ENCODE measurements at places on chromosomes 16 and 17. TPM values are rescaled to one million over a fixed set of nuclear protein-coding genes. Genes with fewer than 3 reads are reported as not detected.

AOC3 gene
- not detected for total RNA-seq

HCRT gene
- total RNA-seq, result not detected

PPP4C gene
- 168 TPM for total RNA-seq

SEPTIN1 gene
- total RNA-seq, result not detected

TPPP3 gene
- total RNA-seq, result not detected

GSPT1 gene
- 72.8 TPM for total RNA-seq

CHST4 gene
- not detected for total RNA-seq

HSF4 gene
- 6.4 TPM for total RNA-seq

DNA sequence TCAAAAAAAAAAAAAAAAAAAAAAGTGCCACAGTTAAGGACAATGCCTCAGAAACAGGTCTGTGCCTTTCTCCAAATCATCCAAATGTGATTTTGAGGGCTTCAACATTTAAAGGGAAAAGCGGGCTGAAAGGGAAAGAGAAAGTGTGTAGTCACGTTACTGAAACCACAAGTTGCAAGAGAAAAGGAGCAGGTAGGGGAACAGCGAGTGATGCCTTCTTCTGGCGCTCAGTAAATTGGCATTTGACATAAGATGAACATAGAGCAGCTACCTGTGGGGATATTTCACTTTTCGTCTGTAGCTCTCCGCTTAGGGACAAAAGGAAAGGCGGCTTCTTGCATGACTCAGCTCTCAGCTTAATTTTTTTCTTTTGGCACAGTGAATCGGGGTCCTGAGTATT is 11.1 kb downstream of the CMTM2 start:
- DNase-seq, result no peak

GRCh38 chr16:67537636-67538591 is 9.3 kb downstream of the RIPOR1 start:
- peak; percentile 50 for DNase-seq

- DNase-seq, result peak; percentile 48
Observed at GRCh38 chr17:39622380-39623006, 4.3 kb upstream of the PPP1R1B start.

DNA sequence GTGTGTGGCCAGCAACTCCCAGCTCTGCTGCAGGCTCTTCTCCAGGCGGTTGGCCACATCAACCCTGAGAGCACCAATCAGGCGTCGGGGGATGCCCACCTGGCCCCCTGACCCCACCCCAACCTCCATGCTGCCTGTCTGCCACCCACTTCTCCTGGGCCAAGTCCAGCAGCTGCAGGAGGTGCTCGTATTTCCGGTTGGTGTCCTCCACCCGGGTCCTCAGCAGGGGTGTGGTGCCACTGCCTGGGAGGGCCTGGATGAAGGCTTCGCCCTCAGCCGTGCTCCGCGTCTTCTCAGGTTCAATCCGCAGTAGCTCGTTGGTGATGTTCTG is 44.6 kb downstream of the UBN1 start:
- DNase-seq, result peak; percentile 21

- DNase-seq, result peak; percentile 57
Observed at GRCh38 chr17:44039829-44040635, 25.3 kb upstream of the TMEM101 start.

DNA sequence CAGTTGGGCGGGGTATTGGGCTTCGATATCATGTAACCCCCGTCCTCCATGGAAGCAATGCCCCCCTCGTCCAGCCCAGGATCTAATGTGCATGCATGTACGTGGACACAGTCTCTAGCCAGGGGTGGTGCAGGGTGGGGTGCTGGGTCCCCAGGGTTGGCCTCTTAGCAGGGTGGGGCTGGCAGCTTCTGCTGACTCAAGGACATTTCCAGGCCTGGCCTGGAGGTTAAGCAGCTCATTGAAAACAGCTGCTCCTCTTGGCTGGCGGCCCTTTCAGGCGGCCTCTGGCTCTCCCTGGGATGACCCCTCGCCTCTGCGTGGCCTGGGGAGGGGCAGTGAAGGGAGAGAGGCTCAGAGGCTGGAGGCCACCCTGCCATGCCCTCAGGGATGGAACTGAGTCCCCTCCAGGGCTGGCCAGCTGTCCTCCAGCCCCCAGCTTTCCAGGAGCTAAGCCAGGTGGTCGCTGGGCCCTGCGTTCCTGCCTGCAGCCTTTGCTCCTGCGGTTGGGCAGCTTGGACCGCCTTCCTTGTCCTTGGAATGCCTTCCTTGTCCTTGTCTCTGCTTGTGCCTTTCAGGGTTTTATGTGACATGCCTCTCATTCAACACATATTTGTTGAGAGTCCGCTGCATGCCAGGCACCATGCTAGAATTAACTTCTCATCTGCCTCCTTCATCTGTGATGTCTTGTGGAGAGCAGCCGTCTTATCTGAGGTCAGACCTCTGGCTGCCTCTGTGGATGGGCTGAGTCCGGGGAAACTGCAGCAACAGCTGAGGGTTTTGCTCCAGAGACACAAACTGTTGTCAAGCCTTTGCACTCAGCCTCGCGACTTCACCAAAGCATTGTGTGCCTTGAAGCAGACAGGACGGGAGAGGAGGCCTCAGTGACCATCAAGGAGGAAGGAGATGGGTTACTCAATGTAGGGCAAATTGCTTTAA is 26.6 kb downstream of the MRC2 start:
- DNase-seq, result peak; percentile 85

DNA sequence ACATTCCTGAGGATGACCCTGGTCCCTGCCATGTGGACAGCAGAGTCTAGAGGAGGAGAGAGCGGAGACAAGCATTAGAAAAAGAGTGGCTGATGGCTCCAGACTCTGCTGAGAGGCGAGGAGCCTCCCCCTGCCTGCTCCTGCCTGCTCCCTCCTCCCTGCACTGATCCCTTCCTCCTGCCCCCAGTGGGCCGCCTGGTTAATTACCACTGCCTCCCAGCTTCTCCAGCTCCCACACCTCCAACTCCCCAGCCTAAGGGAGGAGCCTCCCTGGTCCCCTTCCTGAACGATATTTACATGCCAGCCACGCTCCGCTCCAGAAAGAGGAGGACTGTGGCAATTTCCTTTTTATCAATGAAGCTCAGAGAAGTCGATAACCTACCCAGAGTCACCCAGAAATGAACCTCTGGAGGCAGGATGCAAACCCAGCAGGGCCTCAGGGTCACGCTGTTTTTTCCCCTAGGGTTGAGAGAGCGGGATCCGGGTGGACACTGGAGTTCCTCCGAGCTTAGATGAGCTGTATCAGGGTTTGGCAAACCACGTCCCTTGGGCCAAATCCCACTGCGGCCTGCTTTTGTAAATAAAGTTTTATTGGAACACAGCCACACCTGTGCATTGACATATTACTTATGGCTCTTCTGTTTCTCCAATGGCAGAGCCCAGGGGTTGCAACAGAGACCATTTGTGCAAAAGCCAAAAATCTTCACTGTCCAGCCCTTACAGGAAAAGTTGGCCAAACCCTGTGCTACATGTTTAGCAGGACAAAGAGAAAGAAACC is 27.1 kb upstream of the JPH3 start:
- no peak for DNase-seq

DNA sequence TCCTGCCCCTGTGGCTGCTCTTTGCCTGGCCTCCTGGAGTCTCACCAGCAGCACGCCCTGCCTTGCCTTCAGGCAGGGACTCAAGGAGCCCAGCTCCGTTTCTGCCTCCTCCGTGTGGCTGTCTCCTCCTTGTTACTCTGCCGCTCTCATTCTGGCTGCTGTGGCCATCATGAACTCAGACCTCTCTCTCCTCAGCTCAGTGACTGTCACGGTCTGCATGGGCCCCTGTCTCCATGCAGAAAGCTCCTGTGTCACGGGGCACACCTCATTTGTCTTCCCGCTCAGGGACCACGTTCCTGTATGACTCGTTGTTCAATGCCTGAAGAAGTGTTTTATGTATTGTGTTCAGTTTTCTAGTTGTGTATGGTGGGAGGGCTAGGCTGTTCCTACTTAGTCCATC is 25.3 kb downstream of the RPTOR start:
- DNase-seq, result no peak

DNA sequence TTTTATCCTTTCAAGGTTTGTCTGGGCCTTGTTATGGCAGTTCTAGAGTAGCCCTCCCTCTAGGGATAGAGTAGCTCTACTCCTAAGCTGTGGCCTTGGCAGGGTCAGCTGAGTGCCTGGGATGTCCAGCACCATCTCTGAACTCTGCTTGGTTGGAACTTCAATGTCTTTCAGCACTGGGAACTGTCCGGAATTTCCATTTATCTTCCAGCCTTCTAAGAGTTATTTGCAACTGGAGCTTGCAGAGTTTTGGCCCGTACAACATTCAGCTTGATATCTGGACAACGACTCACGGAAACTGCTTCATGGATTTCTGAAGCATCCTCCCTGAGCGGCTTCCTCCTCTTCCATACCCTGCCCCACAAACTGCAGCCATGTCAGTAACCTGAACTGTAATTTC is 22.9 kb downstream of the MMD start:
- peak; percentile 13 for DNase-seq

GRCh38 chr17:43453331-43453812 is 30.4 kb upstream of the DHX8 start:
- no peak for DNase-seq

GRCh38 chr16:81457326-81458133 is 12.9 kb downstream of the CMIP start:
- peak; percentile 89 for DNase-seq

DNA sequence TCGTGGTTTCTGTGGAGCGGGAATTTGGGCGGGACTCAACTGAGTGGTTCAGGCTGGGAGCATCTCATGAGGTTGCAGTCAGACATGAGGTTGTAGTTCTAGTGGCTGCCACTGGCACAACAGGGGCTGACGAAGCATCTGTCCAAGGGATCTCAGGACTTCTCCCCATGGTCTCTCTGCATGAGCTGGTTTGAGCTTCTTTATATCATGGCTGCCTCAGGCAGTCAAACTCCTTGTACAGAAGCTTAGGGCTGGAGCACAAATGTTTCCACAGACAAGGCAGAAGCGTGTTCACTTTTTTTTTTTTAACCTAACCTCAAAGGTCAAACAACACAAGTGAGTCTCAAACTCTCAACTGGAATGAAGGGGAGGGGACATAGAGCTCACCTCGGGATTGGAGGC is 243.3 kb downstream of the MSI2 start:
- DNase-seq, result peak; percentile 68

DNA sequence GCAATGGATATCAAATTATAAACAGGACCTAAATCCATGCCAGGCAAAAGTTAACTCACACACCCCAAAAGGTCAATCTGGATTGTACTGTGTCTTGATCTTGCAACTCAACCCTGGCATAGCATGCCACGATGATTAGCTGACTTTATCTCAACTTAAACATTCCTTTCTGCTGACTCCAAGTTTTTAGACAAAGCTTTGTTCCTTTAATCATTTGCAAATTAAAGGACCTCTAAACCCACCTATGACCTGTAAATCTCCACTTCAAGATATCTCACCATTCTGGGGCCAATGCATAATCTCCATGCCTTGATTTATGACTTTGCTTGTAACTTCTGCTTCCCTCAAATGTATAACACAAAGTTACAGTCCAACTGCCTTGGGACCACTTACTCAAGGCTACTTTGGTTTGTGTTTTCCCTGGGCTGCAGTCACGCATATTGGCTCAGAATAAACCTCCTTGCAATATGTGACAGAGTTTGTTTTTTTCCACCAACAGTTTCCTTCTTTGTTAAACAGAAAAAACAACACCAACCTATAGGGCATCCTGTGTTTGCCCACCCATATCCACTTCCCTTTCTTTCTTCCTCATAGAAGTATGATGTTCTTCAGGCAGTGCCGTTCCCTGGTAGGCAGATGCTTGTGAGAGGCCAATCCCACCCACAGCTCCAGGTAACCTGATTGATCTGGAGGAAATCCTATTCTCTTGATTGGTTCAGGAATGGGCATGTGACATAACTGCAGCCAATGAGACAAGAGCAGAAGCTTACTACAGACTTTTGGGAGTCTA is 390.6 kb upstream of the ERCC4 start:
- no peak for DNase-seq
